ENCODE measurements at places on chromosomes 13 and 19. TPM values are rescaled to one million over a fixed set of nuclear protein-coding genes. Genes with fewer than 3 reads are reported as not detected.

Gene NLRP9
- total RNA-seq, result not detected

DNA sequence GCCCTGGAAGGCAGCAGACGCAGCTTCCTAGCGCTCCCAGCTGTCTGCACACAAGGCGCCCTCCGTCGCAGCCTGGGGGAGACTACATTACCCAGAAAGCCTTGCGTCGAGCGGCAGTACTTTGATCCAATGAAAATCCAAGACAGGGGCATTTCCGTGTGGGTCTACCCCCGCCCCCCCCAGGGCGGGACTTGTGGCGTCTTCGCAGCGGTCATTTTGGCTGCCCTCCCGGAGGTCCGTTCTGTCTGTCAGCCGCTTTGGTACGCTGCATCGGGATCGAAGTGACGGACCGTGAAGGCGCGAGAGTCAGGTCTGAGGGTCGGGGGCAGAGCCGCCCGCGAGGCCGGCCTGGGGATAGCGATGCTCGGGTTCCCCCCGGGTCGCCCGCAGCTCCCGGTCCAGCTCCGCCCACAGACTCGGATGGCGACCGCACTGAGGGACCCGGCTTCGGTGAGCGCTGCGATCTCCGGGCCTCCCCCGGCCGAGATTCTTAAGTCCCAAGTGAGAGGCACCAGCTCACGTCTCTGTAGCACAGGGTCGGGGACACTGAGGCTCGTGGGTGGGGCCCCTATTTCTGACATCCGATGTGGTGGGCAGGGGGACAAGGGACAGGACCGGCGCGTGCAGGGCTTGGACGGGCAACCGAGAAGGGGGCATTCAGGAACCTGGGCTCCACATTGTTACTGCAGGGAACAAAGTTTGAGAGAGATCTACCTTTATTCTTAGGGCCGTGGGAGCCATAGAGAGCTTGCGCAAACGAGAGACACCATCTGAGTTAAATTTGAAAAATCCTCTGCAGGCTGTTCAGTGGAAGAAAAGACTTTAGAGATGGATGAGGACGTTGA, at the start of gene ZNF211:
Gene ZNF211 (plus strand): TSS at position 182 of the 845 bp plus-strand sequence. CDS start 179 bp downstream, at position 361.
- peak; percentile 99 for DNase-seq
- H3K27ac ChIP-seq, result no peak within 1 kb of the TSS
- H3K4me3 ChIP-seq, result peak within 1 kb of the TSS; percentile 78
- H3K4me1 ChIP-seq, result peaks cover 6% of the 10 kb centered on the region

DNA sequence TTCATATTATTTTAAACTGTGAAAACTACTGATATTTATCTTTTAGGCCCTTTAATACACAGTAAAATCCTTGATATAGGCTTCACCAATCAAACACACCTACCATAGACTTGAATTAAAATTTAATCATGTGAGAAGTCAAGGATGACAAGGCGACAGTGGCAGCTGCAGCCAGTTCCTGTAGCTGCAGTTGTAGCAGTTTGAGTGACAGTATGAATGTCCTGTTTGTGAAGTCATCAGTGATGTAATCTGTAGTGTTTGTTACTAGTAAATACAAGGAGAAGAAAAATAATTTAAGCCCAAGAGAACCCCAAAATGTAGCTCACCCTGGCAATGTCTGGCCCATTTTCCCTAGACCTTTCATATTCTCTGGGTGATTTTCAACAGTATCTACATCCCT, 897.0 kb downstream of the SLITRK6 start:
- H3K36me3 ChIP-seq, result no peaks in the 10 kb centered on the region
- DNase-seq, result no peak
- no peak overlapping the region for H3K4me3 ChIP-seq
- H3K27me3 ChIP-seq, result no peaks in the 10 kb centered on the region
- H3K27ac ChIP-seq, result no peak overlapping the region
- no peaks in the 10 kb centered on the region for H3K4me1 ChIP-seq

GRCh38 chr13:94129490-94129894, 350.0 kb downstream of the DCT start:
- no peak overlapping the region for H3K27ac ChIP-seq
- no peaks in the 10 kb centered on the region for H3K27me3 ChIP-seq
- H3K4me1 ChIP-seq, result no peaks in the 10 kb centered on the region
- H3K4me3 ChIP-seq, result no peak overlapping the region
- H3K36me3 ChIP-seq, result no peaks in the 10 kb centered on the region

GRCh38 chr19:40457048-40457447, 8.5 kb downstream of the BLVRB start:
- no peaks in the 10 kb centered on the region for H3K36me3 ChIP-seq
- no peak for DNase-seq
- no peaks in the 10 kb centered on the region for H3K27me3 ChIP-seq
- H3K4me1 ChIP-seq, result no peaks in the 10 kb centered on the region

- H3K4me1 ChIP-seq, result peaks cover 5% of the 10 kb centered on the region
- DNase-seq, result no peak
- H3K27ac ChIP-seq, result no peak overlapping the region
- H3K4me3 ChIP-seq, result no peak overlapping the region
- no peaks in the 10 kb centered on the region for H3K27me3 ChIP-seq
Observed at GRCh38 chr13:99314640-99315176, 7.5 kb upstream of the GPR183 start.

- no peak overlapping the region for H3K27ac ChIP-seq
- H3K27me3 ChIP-seq, result no peaks in the 10 kb centered on the region
- H3K4me1 ChIP-seq, result peaks cover 13% of the 10 kb centered on the region
- H3K4me3 ChIP-seq, result no peak overlapping the region
- DNase-seq, result no peak
Observed at GRCh38 chr13:27601803-27602202, 18.5 kb downstream of the LNX2 start.

Data from neural progenitor cell (in vitro differentiated cells).